ENCODE measurements at places on chromosomes 4 and X.
A peak's percentile ranks its signal among the peaks of the same experiment; 100 is the strongest.

DNA sequence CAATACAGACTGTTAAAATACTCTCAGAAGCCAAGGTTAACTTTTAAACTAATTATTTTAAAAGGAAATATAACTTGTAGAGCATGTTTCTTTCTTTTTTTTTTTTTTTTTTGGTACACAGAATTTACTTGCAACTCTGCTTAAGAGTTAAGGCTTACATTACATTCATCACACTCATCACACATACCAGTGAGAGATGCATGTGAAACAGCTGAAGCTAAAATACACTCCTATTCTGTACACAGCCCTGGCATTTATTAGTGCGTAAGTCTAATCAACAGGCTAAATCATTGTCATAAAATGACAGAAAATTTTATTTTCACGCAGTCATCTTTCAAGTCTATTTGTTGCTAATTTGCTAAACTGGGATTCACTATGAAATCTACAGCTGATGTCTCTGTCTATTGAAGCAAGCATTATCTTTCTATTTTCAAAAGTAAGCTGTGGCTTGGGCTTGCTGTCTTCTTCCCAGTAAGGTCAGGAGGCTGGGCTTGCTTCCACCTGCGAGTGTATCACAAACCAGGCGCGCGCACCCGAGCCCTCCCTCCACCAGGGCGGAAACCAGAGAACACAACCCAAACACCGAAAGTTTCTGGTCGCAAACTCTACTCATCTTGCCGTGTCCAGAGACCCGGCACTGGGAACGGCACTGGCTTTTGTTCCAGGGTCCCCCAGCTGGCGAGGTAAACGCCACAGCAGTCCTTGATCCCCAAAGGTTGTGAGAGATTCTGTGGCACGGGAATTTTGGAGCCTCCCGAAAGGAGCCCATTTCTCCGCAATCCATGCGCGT is 3.9 kb downstream of the MAML3 start:
- DNase-seq = peak; percentile 66

DNA sequence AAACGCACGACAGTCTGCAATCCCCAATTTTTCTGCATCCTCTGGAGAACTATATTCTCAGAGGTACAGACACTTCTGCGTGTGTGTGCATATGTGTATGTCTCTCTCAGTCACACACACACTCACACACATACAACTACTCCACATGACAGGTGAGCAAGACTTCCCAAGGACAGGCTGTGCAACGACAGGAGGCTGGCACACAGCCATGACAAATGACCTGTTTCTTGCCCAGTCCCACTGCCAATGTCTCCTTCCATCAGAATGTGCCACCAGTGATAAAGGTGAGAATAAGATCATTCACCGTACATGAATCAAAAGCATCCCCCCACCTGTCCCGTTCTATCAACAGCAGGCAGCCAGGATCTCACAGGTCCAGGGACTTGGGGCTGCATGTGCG is 52.4 kb downstream of the PPP2R2C start:
- no peak for DNase-seq

- DNase-seq = no peak
Measured at GRCh38 chr4:120435179-120435578, 368.5 kb upstream of the MAD2L1 start.

- DNase-seq = no peak
Measured at GRCh38 chr4:132297346-132297745, 851.7 kb upstream of the PCDH10 start.

DNA sequence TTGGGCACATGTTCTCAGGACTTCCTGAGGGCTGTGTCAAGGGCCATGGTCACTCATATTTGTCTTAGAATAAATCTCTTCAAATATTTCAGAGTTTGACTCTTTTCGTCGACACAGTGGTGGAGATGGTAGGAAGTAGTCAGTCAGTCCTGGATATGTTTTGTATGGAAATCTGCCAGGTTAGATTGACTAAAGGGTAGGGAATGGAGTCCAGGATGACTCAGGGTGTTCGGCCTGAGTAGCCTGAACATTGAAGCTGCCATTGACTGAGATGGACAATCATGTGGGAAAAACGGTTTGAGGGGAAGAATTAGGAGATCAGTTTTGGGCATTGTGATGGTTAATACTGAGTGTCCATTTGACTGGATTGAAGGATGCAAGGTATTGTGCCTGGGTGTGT is 177.1 kb upstream of the CENPE start:
- DNase-seq = no peak

- DNase-seq = no peak
Measured at GRCh38 chr4:187603093-187604025, 392.2 kb upstream of the ZFP42 start.

DNA sequence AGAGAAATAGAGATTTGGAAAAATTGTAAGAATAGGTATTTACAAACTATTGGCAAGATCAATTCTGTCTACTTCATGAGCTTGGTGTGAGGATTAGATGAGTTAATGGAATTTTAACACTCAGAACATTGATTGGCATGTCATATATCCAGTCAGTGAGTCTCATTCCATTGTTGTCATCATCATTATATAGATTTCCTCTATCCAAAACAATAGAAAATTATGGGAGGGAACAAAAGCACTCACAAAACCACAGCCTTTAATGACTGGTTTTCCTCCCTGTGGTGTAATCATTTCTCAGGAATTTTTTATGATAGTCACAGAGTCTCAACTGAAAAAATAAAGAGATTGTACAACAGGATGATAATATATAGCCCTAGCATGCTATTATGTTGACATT is 21.1 kb downstream of the KLHL5 start:
- DNase-seq = peak; percentile 16

DNA sequence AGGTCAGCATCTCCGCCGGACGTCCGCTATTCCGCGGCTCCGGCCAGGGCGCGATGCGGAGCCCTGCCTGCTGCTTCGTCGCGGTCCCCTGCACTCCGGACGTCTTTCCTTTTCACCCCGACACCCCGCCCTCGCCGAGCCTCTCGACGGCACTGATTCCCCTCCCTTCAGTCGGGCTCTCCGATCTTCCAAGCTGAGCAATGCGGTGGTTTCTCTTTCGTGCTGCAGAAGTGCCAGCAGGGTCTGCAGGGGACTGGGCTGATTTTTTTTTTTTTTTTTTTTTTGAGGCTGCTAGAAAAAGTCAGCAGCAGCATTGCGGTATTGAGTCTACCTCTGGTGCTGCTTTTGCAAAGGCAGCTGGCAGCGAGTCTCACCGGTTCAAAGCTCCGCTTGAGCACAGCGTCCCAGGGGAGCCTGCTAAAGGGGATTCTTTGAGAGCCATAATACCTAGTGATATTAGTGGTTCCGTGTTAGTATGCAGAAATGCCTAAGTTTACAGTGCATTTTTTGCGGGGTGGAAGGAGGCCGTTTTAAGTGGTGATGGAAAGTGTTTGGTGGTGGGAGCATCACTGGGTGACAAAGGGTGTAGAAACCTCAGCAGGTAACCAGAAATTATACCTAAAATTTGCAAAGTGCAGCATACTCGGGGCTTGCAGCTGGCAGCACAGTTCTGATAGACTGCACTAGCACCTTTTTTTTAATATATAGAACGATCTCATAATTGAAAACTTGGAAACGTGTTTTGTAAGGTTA is 969 bp downstream of the STIM2 start:
- peak; percentile 73 for DNase-seq

DNA sequence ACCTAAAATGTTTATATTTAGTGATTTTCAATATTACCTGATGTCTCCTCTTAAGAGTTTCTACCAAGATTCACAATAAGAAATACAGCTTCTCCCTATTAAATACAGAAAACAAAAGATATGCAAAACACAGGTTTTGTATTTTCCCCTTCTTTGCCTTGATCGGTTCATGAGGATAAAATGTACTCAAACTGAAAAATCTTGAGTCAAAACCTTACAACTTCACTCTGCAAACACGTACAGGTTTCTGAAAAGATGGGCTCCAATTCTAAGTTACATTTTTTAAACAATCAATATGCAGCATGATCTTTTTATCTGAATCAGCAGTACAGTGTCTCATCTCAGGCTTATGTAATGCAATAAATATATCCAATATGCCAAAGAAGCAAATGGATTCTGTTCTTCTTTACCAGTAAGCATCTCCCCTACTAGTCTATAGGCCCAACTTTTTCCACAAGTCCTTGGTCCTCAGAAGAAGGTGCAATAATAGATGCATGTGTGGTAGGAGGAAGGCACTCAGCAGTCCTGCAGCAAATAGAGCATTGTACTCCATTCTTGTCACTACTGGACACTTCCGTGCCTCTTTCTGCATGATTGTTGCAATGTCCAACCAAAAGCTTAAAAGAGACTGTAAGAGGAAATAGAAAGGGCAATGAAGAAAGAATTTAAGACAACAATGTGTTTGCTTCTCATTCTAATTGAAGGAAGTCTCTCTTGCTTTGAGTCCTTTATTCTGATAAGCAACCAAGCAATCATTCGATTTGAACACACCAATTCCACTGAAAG is 3.2 kb downstream of the MAPK10 start:
- no peak for DNase-seq

- no peak for DNase-seq
Measured at GRCh38 chr4:187027272-187027671, 303.6 kb upstream of the FAT1 start.

GRCh38 chr4:171035909-171036308 is 777.3 kb upstream of the GALNTL6 start:
- no peak for DNase-seq

GRCh38 chrX:120358737-120359456 is 3.0 kb upstream of the ATP1B4 start:
- DNase-seq = peak; percentile 66

GRCh38 chr4:102629673-102630072 is 128.5 kb downstream of the NFKB1 start:
- DNase-seq = no peak

- DNase-seq = no peak
Measured at GRCh38 chr4:30870513-30870912, 150.3 kb downstream of the PCDH7 start.

DNA sequence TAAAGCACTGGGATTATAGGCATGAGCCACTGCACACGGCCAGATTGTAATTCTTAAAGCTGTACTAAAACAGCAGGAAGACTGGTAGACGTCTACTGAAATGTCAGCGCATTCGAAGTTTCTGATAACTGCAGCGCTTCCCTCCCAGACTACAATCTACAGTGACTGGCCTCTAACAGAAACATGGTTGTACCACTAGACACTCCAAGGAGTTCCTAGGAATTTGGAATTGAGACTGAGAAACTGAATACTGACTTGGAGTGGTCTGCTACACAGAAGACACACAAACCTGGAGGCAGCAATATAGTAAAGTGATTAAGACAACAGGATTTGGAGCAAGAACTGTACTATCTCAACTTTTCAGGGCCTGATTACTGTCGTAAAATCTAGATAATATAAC is 937 bp downstream of the HELQ start:
- no peak for DNase-seq

DNA sequence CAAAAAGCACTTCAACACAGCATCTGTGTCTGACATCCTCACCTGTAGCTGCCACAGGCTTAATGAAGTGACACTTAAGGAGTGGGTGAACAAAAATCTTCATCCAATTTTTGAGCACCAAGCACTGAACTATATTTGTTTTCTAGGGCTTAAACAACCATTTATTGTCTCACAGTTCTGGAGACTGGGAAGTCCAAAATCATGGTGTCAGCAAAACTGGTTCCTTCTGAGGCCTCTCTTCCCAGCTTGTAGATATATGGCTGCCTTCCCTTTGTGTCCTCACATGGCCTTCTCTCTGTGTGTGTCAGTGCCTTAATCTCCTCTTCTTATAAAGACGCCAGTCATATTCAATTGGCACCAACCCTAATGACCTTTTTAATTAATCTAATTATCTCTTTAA is 189.2 kb upstream of the CLNK start:
- DNase-seq = no peak

DNA sequence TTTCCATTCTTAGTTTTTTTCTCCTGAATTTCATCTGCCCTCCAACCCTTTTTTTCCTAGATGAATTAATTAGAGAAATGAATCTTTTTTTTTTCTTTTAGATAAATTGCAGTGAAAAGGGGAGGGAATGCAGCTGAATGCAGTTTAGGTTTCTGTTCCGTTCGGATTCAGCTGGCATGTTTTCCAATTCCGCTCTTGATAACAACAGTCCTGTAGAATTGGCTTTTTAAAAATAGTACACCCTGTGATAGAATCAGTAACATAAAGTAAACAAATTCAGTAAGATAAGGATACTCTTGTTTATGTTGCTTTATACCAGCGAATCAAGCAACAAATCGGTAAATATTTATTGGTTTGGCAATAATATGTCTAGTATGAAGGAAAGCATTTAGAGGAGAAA is 103.5 kb downstream of the UNC5C start:
- DNase-seq = no peak

- no peak for DNase-seq
Measured at GRCh38 chr4:102447413-102447812, 53.7 kb upstream of the NFKB1 start.

GRCh38 chrX:48741834-48742233 is 19.7 kb upstream of the GLOD5 start:
- DNase-seq = no peak

GRCh38 chr4:90958256-90958895 is 831.2 kb downstream of the CCSER1 start:
- DNase-seq = peak; percentile 86
